ENCODE measurements at places on chromosomes 12 and 14. TPM values are rescaled to one million over a fixed set of nuclear protein-coding genes. Genes with fewer than 3 reads are reported as not detected.

DNA sequence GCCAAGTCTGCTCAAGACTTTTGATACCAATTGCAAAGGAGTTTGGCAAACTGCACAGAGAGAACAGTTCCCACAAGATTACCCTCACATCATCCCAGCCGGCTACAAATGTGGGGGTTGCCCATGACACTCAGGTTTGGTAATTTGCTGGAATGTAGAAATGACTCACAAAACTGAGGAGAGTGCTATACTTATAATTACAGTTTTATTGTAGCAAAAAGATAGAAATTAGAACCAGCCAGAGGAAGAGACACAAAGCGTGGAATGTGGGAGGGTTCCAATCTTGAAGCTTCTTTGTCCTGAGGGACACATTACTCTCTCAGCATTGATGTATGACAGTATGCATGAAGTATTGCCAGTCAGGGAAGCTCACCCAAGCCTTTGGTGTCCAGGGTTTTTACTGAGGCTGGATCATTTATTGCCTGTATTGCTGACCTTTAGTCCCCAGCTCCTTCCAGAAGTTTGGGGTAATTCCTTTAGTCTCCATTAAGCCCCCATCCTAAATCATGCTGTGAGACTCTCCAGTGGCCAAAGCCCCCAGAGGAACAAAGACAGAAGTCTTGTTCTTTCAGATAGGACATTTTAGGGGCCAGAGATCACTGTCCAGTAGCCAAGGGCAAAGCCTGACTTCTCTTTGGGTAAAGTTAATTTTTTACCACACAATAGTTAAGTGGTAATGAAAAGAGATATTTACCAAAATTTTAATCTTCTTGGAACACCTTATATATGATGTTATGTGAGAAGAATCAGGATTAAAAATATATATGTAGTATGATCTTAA lies 9.9 kb downstream of the TBK1 start:
- DNase-seq = peak; percentile 87

DNA sequence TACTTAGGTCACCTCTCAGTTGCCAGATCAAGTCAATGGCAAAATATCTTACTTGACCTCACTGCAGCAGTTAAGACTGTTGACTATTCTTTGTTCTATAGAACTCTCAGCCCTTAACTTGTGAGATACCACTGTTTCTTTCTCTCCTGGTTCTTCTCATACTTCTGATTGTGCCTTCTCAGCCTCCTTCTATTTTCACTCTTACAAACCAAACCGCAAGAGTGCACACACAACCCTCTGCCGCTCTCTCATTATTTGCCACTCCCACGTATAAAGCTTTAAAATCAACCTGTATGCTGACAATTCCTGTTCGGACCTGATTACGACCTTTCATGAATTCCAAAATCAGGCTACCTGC lies 4.5 kb downstream of the E2F7 start:
- DNase-seq = no peak

DNA sequence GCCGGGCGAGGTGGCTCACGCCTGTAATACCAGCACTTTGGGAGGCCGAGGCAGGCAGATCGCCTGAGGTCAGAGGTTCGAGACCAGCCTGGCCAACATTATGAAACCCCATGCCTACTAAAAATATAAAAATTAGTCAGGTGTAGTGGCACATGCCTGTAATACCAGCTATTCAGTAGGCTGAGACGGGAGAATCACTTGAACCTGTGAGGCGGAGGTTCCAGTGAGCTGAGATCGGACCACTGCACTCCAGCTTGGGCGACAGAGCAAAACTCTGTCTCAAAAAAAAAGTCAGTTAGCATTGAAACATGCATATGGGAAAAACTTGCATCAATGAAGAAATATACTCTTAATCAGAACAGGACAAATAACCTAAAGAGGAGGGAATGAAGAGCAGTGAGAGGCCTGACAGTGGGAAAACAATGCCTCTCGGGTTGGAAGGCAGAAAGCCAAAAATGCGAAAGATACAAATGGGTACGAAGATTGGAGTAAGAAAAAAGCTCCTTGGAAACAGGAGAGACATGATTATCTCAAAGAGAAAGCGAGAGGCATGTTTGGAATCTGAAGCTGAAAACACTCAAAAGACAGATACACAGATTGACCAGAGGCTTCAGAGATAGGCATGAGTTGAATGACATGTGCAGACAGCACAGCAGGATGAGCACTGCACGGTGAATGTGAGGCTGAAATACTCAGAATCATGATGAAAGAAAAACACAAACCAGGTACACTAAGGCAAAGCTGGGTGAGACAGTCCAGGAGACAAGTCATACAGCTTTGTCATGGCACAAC lies 30.6 kb downstream of the RESF1 start:
- DNase-seq = peak; percentile 51

DNA sequence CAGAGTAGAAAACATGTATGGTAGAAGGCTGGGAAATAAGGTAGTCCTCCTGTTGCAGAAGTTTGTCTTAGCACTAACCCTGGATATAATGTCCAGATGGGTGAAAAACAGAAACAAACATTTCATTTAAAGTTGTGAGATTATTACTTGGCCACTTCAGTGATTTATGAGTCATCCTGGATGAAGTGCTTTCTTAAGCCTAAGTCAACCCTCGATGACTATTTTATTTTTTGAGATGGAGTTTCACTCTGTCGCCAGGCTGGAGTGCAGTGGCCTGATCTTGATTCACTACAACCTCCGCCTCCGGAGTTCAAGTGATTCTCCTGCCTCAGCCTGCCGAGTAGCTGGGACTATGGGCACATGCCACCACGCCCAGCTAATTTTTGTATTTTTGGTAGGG lies 10.2 kb downstream of the DLST start:
- no peak for DNase-seq

DNA sequence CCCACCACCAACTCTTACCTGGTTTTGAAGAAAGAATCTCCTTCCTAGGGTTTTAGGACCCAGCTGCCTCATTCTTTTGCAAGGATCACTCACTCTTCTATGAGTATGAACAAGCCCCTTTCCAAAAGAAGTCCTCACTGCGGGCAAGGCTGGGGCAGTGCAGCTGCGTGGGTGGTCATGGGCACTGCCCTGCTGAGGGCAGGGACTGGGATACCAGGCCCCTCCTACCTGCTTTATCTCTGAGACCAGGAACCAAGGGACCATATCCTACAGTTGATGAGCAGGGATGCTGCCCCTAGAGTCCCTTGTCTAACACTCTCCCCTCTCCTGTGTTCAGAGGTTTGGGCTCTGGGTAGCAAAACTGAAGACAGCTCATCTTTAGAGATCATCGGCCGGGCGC lies 20.5 kb downstream of the HPD start:
- DNase-seq = no peak

GRCh38 chr12:39958377-39958776 lies 147.5 kb downstream of the SLC2A13 start:
- DNase-seq = no peak

GRCh38 chr14:68958553-68958952 lies 20.5 kb downstream of the ACTN1 start:
- no peak for DNase-seq

RGS6 gene
- total RNA-seq = not detected
